ENCODE measurements at places on chromosomes 3 and 15.
A peak's percentile ranks its signal among the peaks of the same experiment; 100 is the strongest.

GRCh38 chr3:114892131-114892879 lies 254.8 kb downstream of the ZBTB20 start:
- no peak for DNase-seq

GRCh38 chr3:122928396-122929187 lies 99.0 kb downstream of the SEMA5B start:
- DNase-seq: no peak

DNA sequence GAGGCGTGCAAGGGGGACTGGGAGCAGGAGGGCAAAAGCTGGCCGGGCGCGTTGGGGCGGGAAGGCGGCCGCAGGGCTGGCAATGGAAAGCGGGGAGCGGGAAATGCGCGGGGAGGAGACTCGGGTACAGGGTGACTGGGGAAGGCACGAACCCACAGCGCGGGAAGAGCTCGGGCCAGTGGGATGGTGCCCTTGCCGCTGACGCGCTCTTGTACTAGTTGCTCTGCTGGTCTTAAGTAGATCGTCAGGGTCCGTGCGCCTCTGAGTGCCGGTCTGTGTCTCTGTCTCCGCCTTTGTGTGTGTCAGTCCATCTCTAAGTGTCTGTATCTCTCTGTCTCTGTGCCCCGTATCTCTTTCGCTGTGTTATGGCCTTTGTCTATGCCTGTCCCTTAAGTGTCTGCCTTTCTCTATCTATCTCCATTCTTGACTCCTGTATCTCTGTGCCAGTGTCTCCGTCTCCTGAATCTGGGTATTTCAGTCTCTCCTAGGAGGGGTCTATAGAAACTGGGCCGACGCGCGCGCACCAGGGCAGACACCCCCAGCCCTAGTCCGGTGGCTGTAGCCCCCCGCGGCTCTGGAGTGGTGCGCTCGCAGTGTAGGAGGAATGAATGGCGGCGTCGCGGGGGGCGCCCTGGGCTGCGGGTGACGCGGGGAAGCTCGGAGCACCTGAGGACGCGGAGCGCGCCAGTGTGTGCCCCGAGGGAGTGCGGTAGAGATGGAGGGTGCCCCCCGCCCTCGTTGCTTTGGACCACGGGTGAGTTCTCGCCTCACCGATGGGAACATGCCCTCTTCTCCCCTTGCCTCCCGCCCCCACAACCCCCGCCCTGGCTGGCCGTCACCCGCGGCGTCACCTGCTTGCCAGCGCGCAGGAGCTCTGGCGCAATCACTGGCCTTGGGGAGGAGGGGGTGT lies 756 bp upstream of the CAMK2N2 start:
- peak; percentile 28 for DNase-seq

DNA sequence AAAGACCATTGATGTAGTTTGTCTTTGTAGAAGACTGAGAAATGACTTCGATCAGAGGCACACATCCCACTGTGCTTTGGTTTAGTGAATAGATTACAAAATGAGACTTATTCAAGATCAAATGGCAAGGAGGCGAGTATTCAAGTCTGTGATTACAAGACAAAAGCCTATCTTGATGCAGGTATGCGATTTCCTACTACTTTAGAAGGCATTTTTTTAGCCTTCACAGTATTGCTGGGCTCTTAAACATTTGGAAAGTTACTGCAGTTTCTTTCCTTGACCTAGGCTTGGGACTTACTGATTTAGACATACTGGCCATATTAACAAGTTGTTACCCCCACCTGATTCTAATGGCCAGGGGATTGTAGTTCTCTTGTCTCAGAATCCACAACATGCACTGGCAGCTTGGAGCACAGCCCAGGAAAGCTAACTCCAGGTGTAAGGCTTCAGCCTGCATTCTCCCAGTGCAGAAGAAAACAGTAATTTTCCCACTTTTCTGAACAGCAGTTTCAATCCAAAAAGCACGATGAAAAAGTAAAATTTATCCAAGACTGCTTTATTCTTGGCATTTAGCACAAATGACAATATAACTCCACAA lies 311.6 kb downstream of the EPHA6 start:
- DNase-seq: no peak

GRCh38 chr3:142356818-142357217 lies 91.0 kb downstream of the XRN1 start:
- no peak for DNase-seq

DNA sequence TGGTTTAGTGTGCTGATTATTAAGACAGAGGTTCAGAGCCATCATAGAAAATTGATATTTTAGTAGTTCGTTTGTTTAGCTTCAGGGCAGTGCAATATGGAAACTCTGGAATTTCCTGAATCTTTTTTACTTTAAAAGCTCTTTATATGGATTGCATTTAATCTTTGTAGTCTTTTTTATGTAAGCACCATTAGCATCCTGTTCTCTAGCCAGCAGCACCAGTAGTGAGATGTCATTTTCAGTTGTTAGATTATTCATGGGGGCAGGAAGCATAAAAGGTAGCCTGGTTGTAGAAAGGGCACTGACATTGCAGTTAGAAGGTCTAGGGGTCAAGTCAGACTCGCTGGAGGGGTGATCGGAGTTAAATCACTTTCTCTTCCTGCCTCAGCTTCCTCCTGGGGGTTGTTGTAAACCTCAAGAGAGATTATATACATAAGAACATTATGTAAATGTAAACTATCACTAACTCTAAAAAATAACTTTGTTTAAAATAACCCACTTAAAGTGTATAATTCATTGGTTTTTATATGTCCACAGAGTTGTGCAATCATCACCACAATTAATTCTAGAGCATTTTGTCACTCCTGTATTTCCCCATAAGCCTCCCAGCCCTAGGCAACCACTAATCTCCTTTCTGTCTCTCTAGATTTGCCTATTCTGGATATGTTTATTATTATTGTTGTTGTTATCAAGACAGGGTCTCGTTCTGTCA lies 31.4 kb upstream of the ITPKA start:
- DNase-seq: no peak

DNA sequence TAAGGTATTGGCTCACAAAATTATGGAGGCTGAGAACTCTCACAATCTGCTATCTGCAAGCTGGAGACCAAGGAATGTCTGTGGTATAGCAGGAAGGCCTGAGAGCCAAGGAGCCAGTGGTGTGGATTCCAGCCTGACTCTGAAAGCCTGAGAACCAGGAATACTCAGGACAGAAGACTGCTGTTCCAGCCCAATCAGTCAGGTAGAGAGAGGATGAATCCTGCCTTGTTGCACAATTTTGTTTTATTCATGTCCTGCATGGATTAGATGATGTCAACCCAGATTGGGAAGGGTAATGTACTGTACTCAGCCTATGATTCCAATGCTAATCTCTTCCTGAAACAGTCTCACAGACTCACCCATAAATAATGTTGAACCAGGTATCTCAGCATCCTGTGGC lies 312.4 kb upstream of the KCNMB2 start:
- no peak for DNase-seq

DNA sequence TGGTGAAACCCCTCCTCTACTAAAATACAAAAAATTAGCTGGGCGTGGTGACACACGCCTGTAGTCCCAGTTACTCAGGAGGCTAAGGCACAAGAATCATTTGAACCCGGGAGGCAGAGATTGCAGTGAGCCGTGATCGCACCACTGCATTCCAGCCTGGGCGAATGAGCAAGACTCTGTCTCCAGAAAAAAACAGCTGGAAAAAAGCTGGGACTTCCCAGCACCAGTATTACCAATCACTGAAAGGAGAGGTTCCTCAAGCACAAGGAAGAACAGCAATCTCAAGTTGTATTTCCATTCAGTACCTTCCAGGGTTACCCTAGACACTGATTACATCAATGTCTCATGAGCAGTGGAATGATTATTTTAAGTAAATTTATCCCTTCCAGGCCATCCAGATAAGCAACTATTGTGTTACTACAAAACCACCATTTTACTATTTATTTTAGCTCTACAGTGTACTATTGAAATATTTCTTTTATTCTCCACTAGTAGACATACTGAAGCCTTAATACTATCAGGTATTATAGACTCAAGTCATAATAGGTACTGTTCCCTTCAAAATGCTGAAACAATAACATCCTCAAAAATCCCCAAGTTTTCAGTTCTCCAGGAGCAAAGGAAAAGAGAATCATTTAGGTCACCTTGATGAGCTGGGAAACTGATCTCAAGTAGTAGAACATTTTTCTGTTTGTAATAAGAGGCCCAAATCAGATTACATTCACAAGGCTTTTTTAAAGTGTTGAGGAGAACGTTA lies 54.8 kb upstream of the VGLL4 start:
- DNase-seq: no peak

DNA sequence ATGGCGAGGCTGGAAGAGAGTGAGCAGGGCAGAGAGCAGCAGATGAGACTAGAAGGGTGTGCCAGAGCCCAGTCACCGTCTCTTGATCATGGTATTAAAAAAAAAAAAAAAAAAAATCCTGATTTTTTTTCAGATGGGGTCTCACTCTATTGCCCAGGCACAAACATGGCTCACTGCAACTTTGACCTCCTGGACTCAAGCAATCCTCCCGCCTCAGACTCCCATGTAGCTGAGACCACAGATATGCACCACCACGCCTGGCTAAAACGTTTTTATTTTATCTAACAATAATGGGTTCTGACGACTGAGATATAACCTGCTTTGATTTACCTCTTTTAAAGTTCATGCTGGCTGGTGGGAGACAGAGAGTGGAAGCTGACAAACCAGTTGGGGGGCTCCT lies 4.0 kb downstream of the GNB4 start:
- DNase-seq: no peak

GRCh38 chr3:147008886-147009285 lies 397.5 kb downstream of the ZIC4 start:
- no peak for DNase-seq

DNA sequence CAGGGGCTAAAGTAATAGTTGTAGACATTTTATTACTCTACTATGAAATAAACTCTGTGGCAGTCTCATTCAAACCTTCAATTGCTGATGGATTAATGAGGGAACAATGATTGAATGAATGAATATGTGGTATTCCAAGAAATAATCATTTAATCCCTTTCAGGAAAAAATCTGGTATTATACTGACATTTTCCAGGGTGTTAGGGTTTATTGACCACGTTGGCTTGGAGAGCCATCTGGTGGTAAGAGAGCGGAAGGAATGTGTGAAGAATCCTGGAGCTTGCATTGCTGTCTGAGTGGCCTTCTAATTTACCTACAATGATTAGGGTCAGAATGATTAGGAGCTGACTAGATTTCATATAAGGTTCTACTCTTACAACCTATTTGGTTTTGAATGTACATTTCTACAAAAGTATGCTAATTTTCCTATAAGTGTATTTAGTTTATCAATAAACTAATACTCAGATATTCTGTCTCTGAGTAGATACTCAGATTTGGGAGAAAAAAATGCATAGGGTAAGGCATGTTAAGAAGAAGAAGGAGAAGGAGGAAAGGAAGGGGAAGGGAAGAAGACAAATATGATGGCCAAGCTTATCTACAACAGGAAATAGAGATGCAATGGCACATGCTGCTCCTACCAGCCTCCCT lies 249.9 kb downstream of the ROBO1 start:
- DNase-seq: peak; percentile 5
